ENCODE measurements at places on chromosomes 12 and 14.

GRCh38 chr14:37420622-37421021 is 174.4 kb downstream of the FOXA1 start:
- no peak for DNase-seq

GRCh38 chr14:106013879-106014376 is 487.5 kb downstream of the TMEM121 start:
- no peak for DNase-seq

DNA sequence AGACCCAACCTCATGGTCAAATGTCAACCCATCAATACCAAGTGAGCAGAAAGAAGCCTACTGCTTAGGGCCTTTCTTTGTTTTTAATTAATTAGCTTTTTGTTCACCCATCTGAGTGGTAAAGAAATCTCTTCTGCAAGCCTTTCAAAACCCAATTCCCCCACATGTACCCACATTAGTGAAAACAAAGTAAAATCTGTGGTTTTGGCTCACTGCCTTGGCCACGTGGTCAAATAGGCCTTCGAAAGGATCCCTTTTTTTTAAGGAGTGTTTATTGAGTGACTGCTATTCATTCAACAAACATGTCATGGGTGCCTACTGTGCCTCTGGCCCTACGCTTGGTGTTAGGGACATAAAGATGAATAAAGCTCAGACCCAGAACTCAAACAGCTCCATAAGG is 160.1 kb downstream of the NUAK1 start:
- no peak for DNase-seq

- DNase-seq: no peak
Observed at GRCh38 chr12:5945071-5946008, at the start of gene ANO2. Gene ANO2, minus strand, starts transcription at chr12:5945259. Its CDS starts 42 bp downstream, at chr12:5945217.

DNA sequence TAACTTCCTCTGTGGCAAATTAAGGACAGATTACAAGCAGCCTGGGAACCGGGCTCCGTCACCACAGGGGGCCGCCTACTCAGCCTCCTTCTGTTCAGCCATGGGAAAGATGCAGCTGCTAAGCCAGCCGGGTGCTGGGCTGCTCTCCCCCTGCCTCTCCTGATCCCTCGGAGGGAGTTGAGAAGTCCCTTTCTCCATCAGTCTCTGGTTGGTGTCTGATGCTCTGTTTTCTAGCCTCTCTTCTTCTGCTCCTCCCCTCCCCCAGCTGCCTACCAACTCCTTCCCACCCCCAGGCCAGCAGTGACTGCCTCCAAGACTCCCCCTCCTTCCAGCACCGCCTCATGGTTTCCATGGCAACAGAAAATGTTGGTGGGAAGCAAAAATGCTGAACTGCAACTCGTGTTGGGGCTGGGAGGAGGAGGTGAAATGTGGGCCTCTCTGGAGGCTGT is 486.7 kb downstream of the APAF1 start:
- no peak for DNase-seq

DNA sequence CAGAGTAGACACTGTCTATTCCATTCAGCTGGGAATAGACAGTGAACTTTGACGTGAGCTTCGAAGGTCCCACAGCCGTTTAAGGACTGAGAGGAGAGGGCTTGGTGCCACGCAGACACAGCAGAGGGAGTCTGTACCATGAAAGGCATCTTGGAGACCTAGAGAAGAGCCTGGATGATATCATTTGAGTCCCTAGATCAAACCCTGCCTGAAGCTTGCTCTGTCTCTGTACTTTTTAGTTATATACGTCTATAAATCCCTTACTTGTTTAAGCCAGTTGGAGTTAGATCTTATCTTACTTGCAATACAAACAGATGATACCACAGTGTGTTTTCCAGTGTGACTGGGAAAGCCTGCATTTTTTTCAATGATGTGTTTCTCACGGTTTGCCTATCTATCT is 128.9 kb upstream of the RTL1 start:
- no peak for DNase-seq

GRCh38 chr12:15220451-15220850 is 766 bp downstream of the RERG start:
- no peak for DNase-seq

DNA sequence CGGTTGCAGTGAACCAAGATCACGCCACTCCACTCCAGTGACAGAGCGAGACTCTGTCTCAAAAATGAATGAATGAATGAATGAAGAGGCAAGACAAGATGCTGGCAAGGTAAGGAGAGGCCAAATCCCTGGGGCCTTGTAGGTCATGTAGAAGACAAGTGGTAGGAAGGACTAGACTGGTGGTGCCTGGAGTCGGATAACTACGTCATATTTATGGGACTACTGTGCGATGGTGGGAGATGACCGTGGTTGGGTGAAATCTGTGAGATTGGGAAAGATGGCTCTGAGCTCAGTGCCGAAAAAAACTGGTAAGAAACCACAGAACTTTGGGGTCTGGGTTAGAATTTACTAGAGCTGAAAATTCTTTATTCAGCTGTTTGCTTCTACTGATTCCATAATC is 50.6 kb downstream of the HELB start:
- DNase-seq: no peak

DNA sequence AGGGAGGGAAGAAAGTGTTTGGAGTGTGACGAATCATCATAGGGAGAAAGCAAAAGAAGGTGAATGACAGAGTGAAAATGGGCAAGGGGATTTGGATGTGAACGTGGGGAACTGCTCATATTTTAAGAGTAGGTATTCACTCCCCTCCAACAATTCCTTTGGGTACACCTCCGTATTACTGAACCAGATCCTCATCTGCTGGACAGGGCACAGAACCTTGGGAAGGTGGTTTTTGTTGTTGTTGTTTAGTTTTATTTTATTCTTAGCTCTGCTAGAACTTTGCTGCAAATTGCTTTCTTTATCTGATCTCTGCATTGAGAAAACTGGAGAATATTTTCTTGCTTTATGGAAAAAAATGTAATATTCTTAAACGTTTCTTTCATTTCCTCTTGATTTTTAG is 7.1 kb downstream of the SCN8A start:
- DNase-seq: no peak

DNA sequence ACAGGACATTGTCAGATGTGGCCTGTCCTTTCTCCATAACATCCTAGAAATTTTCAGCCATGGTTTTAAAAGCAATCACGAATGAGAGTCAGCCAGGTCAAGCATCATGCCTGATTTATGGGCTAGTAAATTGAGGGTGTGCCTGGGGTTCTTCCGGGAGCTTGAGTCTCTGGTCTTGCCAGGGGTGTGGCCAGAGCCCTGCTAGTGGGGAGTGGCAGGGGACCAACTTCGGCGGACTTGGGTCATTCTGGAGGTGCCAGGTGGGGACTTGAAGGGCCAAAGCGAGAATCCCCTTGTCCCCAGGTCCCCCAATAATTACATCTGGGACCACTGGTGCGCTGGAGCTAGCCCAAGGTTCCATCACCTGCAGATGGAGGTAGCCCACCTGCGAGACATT is 5.7 kb downstream of the OTUB2 start:
- DNase-seq: no peak

DNA sequence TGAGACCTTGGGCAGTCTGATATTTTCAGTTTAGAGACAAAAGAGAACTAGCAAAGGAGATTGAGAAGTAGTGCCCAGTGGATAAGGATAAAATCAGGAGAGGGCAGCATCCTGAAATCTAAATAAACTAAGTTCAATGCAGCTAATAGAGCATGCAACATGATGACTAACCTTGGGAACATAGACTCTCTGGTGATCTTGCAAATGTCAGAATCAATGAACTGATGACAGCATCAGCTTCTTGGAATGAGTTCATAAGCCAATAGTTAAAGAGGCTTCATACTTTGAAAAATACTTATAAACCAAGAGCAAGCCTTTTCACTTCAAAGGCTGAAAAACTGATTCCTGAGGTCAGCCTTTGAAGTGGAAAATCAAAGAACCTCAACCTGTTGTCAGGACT is 8.2 kb downstream of the TAS2R19 start:
- DNase-seq: no peak

DNA sequence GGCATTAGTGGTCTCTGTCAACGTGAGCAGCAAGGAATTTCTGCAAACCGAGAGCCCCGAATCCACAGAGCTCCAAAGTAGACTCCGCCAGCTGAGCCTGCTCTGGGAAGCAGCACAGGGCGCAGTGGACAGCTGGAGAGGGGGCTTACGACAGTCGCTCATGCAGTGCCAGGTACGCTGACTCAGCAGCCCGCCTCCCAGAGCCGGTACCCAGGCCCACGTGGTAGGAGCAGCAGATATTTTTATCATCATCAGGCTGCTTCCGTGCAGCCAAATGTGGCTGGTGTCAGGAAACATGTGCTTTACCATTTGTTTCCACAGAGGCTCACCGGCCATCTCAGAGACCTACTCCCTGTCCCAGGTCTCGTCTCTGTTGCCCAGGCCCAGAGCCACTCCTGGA is 73.7 kb downstream of the ESR2 start:
- DNase-seq: no peak

GRCh38 chr12:26281320-26281719 is 85.9 kb downstream of the SSPN start:
- DNase-seq: no peak

GRCh38 chr12:13875744-13876143 is 105.7 kb downstream of the GRIN2B start:
- DNase-seq: no peak

- DNase-seq: no peak
Observed at GRCh38 chr12:132044661-132045412, 95.1 kb downstream of the EP400 start.

- DNase-seq: no peak
Observed at GRCh38 chr12:27575762-27576118, 51.7 kb downstream of the PPFIBP1 start.

DNA sequence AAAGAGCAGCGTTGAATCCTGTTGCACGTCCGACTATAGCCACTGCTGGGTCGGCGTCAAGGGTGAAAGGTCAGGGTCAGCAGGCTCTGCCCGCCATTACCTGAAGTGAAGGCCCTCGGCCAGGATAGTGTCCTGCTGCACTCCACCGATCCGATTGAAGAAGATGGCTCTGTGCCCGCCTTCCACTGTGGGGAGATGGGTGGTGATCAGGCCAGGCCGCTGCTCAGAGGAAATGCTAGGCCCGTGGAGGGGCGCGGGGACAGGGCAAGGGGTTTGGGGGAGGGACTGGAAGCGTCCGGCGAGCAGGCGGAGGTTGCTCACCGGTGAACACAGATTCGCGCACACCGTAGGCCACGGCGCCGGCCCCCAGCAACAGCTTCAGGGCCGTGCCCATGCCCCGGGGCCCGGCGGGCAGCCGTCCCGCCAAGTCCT is 352 bp downstream of the PHB2 start:
- no peak for DNase-seq

Data from HS-5 (cell line).